H4 (cell line): ENCODE measurements at places on chromosomes 7 and 10.
A peak's percentile ranks its signal among the peaks of the same experiment; 100 is the strongest.

GRCh38 chr7:45709168-45710042 lies 135.2 kb downstream of the ADCY1 start:
- DNase-seq: no peak

GRCh38 chr7:137655804-137656203 lies 191.0 kb downstream of the DGKI start:
- DNase-seq: no peak

GRCh38 chr10:78623578-78624215 lies 445.1 kb upstream of the ZMIZ1 start:
- peak; percentile 72 for DNase-seq

DNA sequence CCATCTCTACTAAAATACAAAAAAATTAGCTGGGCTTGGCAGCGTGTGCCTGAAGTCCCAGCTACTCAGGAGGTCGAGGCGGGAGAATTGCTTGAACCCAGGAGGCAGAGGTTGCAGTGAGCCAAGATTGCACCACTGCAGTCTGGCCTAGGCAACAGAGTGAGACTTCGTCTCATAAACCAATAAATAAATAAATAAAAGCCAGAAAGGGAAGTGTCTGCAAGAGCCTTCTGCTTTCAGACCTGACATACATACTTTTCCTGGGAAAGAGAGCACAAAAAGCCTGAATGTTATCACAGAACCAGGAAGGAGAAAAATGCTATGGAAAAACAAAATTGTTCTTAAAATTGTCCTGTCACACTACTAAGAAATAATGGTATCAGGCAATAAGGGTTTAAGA lies 4.1 kb upstream of the KIF5B start:
- no peak for DNase-seq

DNA sequence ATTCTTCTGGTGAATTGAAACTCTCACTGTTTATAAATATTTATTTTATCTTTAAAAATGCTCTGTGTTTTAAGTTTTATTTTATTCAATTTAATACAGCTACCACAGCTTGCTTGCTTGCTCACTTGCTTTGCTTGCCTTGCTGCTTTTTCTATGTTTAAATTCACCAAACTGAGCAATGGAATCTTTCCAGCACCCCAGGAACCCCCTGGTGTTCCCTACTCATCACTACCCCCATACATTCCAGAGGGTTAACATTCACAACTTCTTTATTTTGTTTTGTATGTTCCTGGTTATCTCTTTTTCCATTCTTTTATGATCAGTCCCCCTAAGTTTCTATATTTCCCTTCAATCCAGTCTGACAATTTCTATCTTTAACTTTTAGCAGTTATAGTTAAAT lies 166.5 kb upstream of the COL1A2 start:
- DNase-seq: no peak

DNA sequence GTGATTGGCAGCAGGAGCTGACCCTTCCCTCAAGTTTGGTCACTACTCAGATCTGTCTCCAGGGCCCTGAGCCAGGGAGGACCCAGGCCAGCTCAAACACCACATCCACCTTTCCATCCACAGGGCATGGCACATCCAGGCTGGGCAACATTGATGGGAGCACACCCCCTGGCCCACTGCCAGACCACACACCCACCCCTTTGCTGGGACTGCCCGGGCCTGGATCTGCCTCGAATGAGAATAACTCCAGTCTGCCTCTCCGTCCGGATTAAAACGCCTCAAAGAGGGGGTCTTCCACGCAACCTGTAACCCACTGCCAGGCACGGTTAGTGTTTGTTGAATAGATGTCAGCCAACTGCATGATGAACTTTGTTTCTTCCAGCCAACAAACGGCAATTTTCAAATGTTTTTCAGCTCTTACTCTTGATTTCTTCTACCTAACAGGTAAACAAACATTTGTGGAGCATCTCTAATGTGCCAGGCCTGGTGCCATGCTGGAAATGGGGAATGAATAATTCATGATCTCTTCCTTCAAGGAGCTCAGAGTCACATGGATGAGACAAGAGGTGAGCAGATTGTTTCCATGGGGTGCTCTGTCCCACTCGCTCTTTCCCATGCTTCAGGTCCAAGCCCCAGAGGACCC lies 41.0 kb upstream of the CHST15 start:
- DNase-seq: no peak

- peak; percentile 65 for DNase-seq
Observed at GRCh38 chr10:121322046-121322445, 276.2 kb downstream of the FGFR2 start.

DNA sequence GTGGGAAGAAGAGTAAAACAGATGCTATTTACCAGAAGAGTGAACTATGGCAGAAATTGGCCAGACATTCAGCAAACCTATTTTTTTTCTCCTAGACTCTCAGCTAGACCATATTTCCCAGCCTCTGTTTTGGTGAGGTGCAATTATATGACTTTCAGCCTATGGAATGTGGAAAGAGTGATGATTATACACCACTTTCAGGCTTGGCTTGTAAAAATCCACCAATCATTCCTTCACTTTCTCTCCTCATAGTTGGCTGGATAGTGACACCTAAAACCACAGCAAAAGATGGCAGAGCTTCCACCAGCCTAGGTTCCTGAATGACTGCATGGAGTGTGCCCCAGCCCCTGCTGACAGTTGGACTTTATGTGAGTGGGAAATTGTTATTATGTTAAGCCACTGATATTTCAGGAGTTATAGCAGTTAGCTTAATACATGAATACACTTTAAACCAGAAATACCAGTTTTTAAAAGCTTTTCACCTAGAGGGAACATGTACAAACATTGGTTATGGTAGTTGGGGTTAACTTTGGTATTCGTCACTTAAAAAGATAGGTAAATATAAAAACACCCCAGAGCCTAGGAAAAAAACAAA lies 19.1 kb upstream of the TNKS2 start:
- DNase-seq: peak; percentile 11

DNA sequence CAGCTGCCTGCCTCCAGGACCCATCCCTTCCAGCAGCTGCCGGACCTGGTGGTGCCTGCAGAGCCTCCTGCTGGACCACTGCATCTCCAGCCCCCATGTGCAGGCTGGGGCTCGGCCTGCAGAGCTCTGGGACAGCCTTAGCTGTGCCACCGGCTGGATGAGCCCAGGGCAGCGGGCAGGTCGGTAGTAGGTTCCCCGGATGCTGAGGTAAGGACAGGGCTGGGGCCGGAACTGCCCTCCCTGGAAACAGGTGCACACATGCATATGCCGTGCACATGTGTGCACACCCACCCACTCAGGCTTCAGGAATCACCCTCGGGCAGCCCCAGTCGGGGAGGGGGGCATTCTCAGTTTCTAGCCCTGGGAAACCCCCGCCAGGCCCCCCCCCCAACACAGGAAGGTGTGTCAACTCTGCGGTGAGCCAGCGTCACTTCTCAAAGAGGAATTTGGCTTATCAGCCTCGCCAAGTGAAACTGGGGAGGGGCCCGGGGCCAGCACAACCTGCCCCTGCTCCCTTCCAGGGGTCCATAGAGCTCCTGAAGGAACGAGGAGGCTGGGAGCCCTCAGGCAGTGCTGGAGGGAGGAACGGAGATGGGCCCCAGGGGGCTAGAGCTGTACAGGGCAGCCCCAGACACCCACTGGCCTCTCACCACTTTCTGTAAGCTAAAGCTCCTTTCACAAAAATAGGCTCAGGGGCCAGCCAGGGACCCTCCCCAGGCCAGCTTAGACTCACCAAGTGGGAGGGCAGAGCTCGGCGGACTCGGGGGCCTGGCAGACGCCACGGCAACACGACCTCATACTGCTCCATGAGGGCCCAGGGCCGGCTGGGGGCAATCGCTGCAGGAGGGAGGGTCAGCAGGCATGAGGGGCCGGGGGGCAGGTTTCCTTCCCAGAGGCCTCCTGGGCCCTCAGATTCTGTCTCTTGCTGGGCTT lies 1.7 kb downstream of the ADAM8 start:
- no peak for DNase-seq

DNA sequence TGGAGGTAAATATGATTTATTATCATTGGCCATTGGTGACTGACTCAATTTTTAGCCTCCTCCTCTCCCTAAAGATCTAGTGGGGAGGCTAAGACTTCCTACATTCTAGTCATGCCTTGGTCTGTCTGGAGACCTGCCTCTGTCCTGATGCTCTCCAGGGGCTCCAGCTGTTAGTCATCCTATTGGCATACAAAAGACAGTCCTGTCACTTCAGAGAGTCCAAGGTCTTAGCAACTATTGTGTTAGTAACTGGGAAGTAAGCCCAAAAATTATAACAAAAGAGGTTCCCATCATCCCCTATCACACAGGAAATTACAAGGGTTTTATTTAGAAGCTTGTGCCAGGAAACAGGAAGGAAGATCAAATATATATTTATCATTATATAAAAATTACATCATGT lies 400.6 kb upstream of the VSTM2A start:
- DNase-seq: no peak

DNA sequence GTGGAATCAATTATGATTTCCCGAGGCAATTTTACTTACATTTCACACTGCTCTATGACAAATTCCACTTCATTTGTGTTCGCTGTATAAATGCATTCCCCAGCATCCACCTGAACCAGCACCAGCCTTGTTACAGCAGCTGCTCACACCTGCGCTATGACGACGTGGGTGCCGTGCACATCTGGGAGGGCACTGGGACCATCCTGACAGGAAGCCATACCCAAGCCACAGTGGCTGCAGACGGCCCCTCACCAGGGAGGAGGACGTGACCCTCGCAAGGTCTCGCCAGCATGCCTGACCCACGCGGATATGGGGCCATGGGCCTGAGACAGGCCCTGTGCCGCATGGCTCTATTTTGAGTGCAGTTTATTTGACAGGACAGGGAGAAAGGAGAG lies 201.3 kb downstream of the MAD1L1 start:
- DNase-seq: no peak

DNA sequence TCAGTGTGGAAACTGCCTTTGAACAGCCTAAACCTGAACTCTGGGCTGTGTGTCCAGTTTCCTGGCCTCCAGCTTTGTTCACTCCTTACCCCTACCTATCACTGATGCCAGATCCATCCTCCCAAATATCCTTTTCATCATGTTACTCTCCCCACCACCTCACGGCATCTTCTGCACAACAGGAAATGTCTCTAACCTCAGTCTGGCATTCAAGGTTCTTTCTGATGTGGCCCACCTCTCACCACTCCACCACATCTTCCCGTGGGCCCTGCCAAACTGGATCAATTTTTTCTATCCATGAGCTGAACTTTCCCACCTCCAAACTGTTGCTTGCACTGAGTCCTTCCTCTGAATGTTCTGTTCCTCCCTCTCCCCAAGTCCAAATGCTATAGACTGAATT lies 35.8 kb upstream of the MAP3K8 start:
- DNase-seq: no peak

DNA sequence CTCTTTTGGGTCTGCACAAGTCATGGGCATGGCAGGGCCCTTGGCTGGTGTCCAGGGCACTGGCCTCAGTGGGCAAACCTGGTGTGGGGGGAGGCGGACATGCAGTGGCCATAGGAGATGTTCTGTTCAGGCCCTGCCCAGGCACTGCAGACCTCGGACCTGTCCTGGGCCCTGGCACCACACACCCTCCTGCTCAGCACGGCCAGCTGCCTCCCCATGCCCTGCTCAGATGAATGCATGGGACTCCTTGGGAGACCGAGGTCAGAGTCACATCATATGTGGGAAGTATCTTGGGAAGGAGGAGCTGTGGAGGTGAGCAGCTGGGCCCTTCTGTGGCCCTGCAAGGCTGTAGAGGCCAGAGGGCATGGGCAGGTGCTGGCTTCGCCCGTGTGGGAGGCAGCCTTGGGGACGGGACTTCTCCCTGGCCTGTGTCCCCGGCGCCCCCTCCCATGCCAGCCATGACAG lies 130.8 kb downstream of the VIPR2 start:
- DNase-seq: no peak

- DNase-seq: no peak
Observed at GRCh38 chr10:28715757-28716156, 38.4 kb downstream of the BAMBI start.
